ENCODE measurements at places on chromosomes 3 and 15. TPM values are rescaled to one million over a fixed set of nuclear protein-coding genes. Genes with fewer than 3 reads are reported as not detected.

Gene GOLGA8G
- not detected for total RNA-seq

DNA sequence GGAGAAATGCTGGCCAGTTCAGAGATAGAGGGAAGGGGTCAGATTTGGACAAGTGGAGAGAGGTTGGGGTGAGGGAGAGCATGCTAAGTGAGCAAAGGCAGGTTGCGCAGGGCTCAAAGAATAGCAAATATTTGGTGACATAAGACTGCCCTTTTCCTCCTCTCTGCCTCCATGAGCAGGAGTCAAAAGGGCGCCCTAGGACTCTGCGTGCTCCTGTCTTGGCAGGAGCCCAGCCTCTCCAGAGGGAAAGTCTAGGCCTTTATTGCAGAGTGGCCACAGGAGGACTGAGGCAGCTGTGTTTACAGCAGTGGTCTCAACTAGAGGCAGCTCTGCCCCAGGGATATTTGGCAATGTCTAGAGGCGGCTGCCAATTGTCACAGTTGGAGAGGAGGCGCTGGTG, 165.6 kb downstream of the FAM43A start:
- no peak for DNase-seq

- no peak for DNase-seq
These were observed 1.6 kb upstream of the GOLM2 start for GRCh38 chr15:44286814-44287452.

- DNase-seq: no peak
These were observed 65.3 kb upstream of the SIAH2 start for GRCh38 chr3:150828261-150828660.

Gene ASB14
- not detected for total RNA-seq

- DNase-seq: no peak
These were observed 26.4 kb upstream of the CORO2B start for GRCh38 chr15:68552344-68552743.

DNA sequence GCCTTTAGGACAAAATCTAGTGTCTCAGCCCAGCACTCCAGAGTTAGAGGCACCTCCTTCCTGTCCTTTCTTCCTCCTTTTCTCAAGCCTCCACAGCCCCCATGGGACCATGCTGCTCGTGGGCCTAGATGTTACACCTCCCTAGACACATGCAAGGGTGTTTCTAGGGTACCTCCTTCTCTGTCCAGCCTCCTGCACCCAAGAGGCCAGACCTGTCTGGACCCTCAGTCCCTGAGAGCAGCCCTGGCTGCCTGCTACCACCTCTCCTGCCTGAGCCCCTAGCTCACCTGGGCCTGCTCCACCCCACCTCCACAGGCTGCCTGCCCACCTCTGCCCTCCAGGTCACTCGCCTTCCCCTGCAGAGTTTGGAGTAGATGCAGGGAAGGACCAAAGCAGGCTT, 5.2 kb downstream of the LOXL1 start:
- no peak for DNase-seq

Gene GALNT15
- 14.7 TPM for total RNA-seq

DNA sequence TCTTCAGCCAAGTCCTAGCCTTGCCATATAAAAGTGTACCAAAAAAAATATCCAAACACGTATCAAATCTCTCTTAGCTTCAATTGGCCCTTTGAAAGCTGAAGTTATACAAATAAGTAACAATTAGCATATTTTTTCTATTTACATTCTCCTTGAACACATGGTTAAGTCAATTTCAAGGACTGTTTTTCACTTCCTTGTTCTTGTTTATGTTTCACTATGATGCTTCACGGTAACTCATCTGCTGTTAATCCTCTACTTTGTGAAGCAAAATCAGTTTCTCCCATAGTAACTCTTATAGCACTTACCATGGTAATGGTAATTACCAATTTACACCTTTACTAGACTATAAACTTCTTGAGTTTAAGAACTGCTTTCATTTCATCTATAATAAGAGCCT, 10.6 kb upstream of the SPRED1 start:
- no peak for DNase-seq

GRCh38 chr3:23489300-23490158, 286.4 kb downstream of the UBE2E2 start:
- DNase-seq: peak; percentile 55

Gene GPR87
- total RNA-seq: 0.36 TPM

Gene FGF7
- total RNA-seq: 34.8 TPM

Gene TMCO5A
- total RNA-seq: not detected

Gene SCAMP2
- 25.8 TPM for total RNA-seq

Gene IL17RE
- 1.1 TPM for total RNA-seq

Gene SNAPC5
- 26.3 TPM for total RNA-seq

DNA sequence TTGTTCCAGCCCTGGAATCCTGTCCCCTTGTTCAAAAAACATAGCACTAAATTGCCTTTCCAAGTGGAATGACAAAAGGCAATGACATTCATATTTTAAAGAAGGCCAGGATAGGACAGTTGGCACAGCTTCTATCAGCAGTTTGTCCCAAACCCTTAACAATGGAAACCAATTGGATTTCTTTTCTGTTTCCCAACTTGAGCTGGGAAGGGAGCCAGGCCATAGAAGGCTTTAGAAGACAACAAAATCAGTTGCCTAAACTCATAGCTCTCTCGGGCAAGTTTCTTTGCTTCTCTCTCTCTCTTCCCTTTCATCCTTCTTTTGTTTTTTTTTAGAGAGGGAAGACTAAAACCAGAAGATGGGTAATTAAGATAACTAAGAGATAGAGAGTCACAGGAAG, 227.7 kb upstream of the TPRG1 start:
- DNase-seq: no peak

DNA sequence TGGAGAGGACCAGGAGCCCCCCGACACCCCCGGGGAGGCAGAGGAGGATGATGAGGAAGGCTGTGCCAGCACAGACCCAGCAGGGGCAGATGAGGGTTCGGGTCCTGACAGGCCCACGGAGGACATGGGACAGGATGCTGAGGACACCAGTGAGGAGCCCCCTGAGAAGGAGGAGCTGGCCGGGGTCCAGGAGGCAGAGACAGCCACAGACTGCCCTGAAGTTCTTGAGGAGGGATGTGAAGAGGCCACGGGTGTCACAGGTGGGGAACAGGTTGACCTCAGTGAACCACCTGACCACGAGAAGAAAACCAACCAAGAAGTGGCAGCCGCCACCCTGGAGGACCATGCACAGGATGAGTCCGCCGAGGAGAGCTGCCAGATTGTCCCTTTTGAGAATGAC, 909 bp downstream of the FGD5 start:
- no peak for DNase-seq

GRCh38 chr3:123084738-123085237, 18.0 kb downstream of the PDIA5 start:
- peak; percentile 33 for DNase-seq

Gene EPHA3
- total RNA-seq: 0.18 TPM

DNA sequence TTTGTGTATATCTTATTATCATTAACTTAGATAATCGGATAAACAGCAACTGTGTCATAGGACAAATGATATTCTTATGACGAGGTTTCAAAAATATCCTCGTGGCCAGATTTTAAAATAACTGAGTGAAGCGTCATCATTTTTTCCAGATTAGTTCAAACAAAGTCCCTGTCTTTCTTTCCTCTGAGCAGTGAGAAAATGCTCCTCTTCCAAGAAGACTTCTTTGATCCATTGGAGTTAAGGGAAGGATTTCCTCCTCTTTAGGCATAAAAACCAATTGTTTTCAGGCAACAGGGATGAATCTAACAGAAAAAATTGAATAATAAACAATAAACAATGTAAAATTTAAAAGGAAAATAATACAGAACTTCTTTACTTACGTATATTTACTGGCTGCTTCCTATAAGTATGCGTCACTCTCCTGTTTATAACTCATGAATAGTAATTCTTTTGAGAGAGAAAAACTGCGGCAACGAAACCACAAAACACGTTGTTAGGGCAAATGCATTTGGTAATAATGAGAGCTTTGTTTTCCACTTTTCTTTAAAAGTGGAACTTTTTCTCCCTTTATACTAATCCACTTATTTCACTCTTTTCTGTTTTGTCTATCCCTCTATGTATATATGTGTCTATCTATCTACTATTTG, 419.4 kb upstream of the ONECUT1 start:
- DNase-seq: no peak

- DNase-seq: peak; percentile 70
These were observed 31.6 kb upstream of the NUDT16 start for GRCh38 chr3:131349946-131350347.

GRCh38 chr3:65484964-65485363, 553.8 kb downstream of the MAGI1 start:
- DNase-seq: no peak

Gene USP50
- not detected for total RNA-seq

Gene CCDC13
- 0.28 TPM for total RNA-seq
